ENCODE measurements at places on chromosomes 3 and 15. TPM values are rescaled to one million over a fixed set of nuclear protein-coding genes. Genes with fewer than 3 reads are reported as not detected.

DNA sequence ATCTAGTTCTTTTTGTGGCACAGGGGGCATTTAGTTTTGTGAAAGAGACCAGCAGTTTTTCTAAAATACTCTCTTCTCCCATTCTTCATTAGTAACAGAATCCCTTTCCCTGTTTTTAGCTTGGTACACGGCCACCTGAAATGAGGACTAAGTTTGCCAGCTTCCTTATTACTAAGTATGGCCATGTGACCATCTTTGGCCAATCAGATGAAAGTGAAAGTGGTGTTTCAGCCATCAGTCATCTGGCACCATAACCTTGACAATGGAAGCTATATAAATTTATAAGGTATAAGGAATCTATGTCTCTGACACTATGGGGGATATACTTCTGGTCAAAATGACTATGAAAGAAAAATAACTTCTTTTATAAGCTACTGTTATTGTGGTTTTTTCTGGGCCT, 570.4 kb downstream of the AGBL1 start:
- no peaks in the 10 kb centered on the region for H3K27me3 ChIP-seq
- peaks cover 8% of the 10 kb centered on the region for H3K4me1 ChIP-seq
- no peak for DNase-seq
- H3K4me3 ChIP-seq = no peak overlapping the region

Gene CTXN2
- 0.60 TPM for total RNA-seq

- no peaks in the 10 kb centered on the region for H3K36me3 ChIP-seq
- no peaks in the 10 kb centered on the region for H3K27me3 ChIP-seq
- H3K27ac ChIP-seq = no peak overlapping the region
- no peaks in the 10 kb centered on the region for H3K4me1 ChIP-seq
- DNase-seq = no peak
Observed at GRCh38 chr3:171480526-171480925, 20.3 kb upstream of the TNIK start.

Gene PRR20G
- not detected for total RNA-seq

Gene BLOC1S6
- total RNA-seq = 46.6 TPM

- H3K27ac ChIP-seq = no peak overlapping the region
- peak; percentile 66 for DNase-seq
- H3K36me3 ChIP-seq = no peaks in the 10 kb centered on the region
- no peak overlapping the region for H3K4me3 ChIP-seq
- H3K27me3 ChIP-seq = no peaks in the 10 kb centered on the region
Observed at GRCh38 chr3:166837535-166837934, 542.6 kb downstream of the ZBBX start.

- H3K27me3 ChIP-seq = no peaks in the 10 kb centered on the region
- H3K4me3 ChIP-seq = no peak overlapping the region
- H3K27ac ChIP-seq = no peak overlapping the region
- H3K36me3 ChIP-seq = no peaks in the 10 kb centered on the region
- no peak for DNase-seq
- H3K4me1 ChIP-seq = no peaks in the 10 kb centered on the region
Observed at GRCh38 chr3:46725621-46726314, 8.1 kb upstream of the PRSS50 start.

- H3K27me3 ChIP-seq = no peaks in the 10 kb centered on the region
- H3K4me3 ChIP-seq = no peak overlapping the region
- no peaks in the 10 kb centered on the region for H3K4me1 ChIP-seq
- no peak for DNase-seq
Observed at GRCh38 chr3:149898771-149899170, 71.9 kb downstream of the PFN2 start.

Gene DAZL
- total RNA-seq = 3.2 TPM

DNA sequence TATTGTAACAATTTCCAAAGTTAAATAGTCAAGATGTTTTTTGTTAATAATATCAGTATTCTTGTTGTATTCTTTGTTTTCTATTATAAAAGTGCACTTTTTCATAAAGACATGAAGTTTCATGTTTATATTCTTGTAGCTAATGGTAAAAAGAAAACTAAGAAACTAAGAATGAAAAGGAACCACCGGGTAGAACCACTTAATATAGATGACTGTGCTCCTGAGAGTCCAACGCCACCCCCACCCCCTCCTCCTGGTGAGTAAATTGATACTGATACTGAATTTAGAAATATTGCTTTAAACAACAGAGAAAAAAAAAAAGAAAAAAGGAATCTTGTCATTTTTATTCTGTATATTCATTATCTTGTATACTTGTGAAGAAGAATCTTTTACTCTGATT, 13.4 kb downstream of the DHFR2 start:
- no peak overlapping the region for H3K27ac ChIP-seq
- DNase-seq = no peak
- no peaks in the 10 kb centered on the region for H3K36me3 ChIP-seq
- no peaks in the 10 kb centered on the region for H3K4me1 ChIP-seq
- no peaks in the 10 kb centered on the region for H3K27me3 ChIP-seq
- no peak overlapping the region for H3K4me3 ChIP-seq

- no peaks in the 10 kb centered on the region for H3K27me3 ChIP-seq
- H3K27ac ChIP-seq = peak overlapping the region; percentile 99
- DNase-seq = peak; percentile 73
- peaks cover 61% of the 10 kb centered on the region for H3K4me1 ChIP-seq
- no peaks in the 10 kb centered on the region for H3K36me3 ChIP-seq
Observed at GRCh38 chr15:95284933-95285421, 1045.5 kb upstream of the NR2F2 start.

Gene UBE2E2
- 89.8 TPM for total RNA-seq

- no peaks in the 10 kb centered on the region for H3K4me1 ChIP-seq
- H3K27me3 ChIP-seq = no peaks in the 10 kb centered on the region
- H3K27ac ChIP-seq = no peak overlapping the region
- peaks cover 6% of the 10 kb centered on the region for H3K36me3 ChIP-seq
- no peak overlapping the region for H3K4me3 ChIP-seq
- no peak for DNase-seq
Observed at GRCh38 chr3:187497052-187497451, 128.9 kb downstream of the RTP4 start.

Gene PLA2G4D
- not detected for total RNA-seq

- H3K4me3 ChIP-seq = no peak overlapping the region
- DNase-seq = no peak
Observed at GRCh38 chr3:154970797-154971196, 109.3 kb upstream of the MME start.

Gene ADAMTS7
- total RNA-seq = 19.2 TPM

- H3K4me3 ChIP-seq = no peak overlapping the region
- DNase-seq = no peak
- H3K36me3 ChIP-seq = no peaks in the 10 kb centered on the region
- no peak overlapping the region for H3K27ac ChIP-seq
- H3K27me3 ChIP-seq = no peaks in the 10 kb centered on the region
Observed at GRCh38 chr3:27454461-27454860, 29.7 kb downstream of the SLC4A7 start.

DNA sequence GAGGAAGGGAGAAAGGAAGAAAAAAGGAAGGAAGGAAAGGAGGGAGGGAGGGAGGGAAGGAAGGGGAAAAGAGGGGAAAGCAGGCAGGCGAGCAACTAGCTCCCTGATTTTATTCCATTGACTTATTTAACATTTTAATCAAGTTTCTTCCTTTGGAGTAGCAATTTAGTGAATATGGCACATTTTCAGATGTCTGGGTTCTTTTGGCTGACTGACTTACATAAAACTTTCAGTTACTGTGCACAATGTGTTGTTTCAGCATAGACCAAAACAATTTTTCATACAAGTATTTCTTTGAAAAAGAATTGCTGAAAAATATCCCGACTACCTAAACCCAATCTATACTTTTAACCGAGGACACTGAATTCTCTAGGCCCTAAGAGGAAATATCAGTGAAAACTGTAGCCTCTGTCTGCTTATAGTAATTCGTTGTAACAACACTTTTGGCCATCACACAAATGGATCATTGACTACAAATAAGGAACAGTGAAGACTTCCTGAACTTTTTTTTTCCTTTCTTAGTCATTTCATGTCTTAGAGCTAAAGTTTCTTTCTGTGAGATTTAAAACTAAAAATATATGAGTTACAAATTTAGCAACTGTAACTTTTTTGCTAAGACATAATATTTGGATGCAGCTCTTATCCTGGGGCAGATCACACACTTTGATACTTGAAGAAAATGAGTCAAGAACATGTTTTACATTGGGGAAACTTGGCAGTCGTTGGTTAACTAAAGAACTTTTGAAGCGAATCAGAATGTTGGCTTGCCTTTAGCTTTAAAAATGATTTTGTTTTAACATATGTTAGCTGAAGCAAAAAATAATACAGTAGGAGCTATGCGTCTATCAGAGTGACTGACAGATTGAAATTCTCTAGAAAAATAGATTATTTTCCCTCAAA, 79.6 kb downstream of the SOX2 start:
- no peak overlapping the region for H3K27ac ChIP-seq
- no peak for DNase-seq
- peaks cover 26% of the 10 kb centered on the region for H3K4me1 ChIP-seq
- no peak overlapping the region for H3K4me3 ChIP-seq
- no peaks in the 10 kb centered on the region for H3K27me3 ChIP-seq
- no peaks in the 10 kb centered on the region for H3K36me3 ChIP-seq

GRCh38 chr3:150365132-150365604, 42.9 kb upstream of the TSC22D2 start:
- H3K27me3 ChIP-seq = no peaks in the 10 kb centered on the region
- H3K4me3 ChIP-seq = no peak overlapping the region
- DNase-seq = no peak
- no peak overlapping the region for H3K27ac ChIP-seq
- H3K4me1 ChIP-seq = peaks cover 7% of the 10 kb centered on the region

Gene SIDT1
- total RNA-seq = not detected

DNA sequence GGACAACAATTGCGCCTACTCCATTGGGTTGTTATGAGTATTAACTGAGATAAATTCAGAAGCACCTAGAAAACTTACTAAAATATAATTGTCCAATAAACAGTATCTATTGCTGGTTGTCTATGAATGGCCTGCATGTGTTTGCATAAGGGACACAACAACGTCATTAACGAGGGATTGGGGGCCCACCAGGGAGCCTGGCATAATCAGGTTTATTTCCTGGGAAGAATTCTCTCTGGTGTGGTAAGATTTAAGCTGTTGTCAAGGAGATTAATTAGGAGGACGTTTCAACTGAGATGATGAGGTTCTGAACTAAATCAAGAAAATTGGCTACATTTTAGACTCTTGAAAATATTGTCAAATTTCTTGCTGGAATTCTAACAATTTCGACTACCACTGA, 176.1 kb upstream of the CDIN1 start:
- no peaks in the 10 kb centered on the region for H3K27me3 ChIP-seq
- H3K36me3 ChIP-seq = no peaks in the 10 kb centered on the region
- peak; percentile 52 for DNase-seq
- no peak overlapping the region for H3K27ac ChIP-seq
- no peak overlapping the region for H3K4me3 ChIP-seq
- H3K4me1 ChIP-seq = peaks cover 38% of the 10 kb centered on the region

Gene C3orf20
- total RNA-seq = not detected

Gene CEMIP
- total RNA-seq = not detected

- no peaks in the 10 kb centered on the region for H3K4me1 ChIP-seq
- no peaks in the 10 kb centered on the region for H3K27me3 ChIP-seq
- no peak overlapping the region for H3K27ac ChIP-seq
- no peak for DNase-seq
- no peak overlapping the region for H3K4me3 ChIP-seq
- no peaks in the 10 kb centered on the region for H3K36me3 ChIP-seq
Observed at GRCh38 chr3:182735672-182736071, 57.6 kb upstream of the ATP11B start.

- H3K27me3 ChIP-seq = no peaks in the 10 kb centered on the region
- H3K4me1 ChIP-seq = no peaks in the 10 kb centered on the region
- H3K36me3 ChIP-seq = peaks cover 14% of the 10 kb centered on the region
- no peak overlapping the region for H3K4me3 ChIP-seq
- DNase-seq = no peak
Observed at GRCh38 chr3:128745742-128746141, 19.8 kb downstream of the RAB7A start.

GRCh38 chr3:76753599-76753998, 286.3 kb upstream of the ROBO2 start:
- DNase-seq = no peak
- no peaks in the 10 kb centered on the region for H3K36me3 ChIP-seq
- H3K27me3 ChIP-seq = no peaks in the 10 kb centered on the region
- H3K4me1 ChIP-seq = no peaks in the 10 kb centered on the region
- H3K4me3 ChIP-seq = no peak overlapping the region
- no peak overlapping the region for H3K27ac ChIP-seq

GRCh38 chr3:17995769-17996168, 253.3 kb upstream of the TBC1D5 start:
- H3K27me3 ChIP-seq = no peaks in the 10 kb centered on the region
- no peaks in the 10 kb centered on the region for H3K4me1 ChIP-seq
- no peak overlapping the region for H3K27ac ChIP-seq
- no peaks in the 10 kb centered on the region for H3K36me3 ChIP-seq

Gene TMEM207
- not detected for total RNA-seq

Gene TTLL13
- not detected for total RNA-seq

Gene DGKG
- total RNA-seq = 0.37 TPM

- no peak overlapping the region for H3K27ac ChIP-seq
- H3K4me3 ChIP-seq = peak overlapping the region; percentile 97
- H3K4me1 ChIP-seq = no peaks in the 10 kb centered on the region
- DNase-seq = no peak
- no peaks in the 10 kb centered on the region for H3K36me3 ChIP-seq
Observed at GRCh38 chr3:194632226-194632808, 902 bp downstream of the TMEM44 start.

GRCh38 chr3:52429031-52429430, 15.9 kb downstream of the SEMA3G start:
- H3K27ac ChIP-seq = no peak overlapping the region
- H3K4me1 ChIP-seq = peaks cover 15% of the 10 kb centered on the region
- H3K4me3 ChIP-seq = no peak overlapping the region
- DNase-seq = no peak
- H3K36me3 ChIP-seq = no peaks in the 10 kb centered on the region

Gene CPA3
- not detected for total RNA-seq

GRCh38 chr3:54866251-54866650, 61.6 kb downstream of the LRTM1 start:
- H3K36me3 ChIP-seq = no peaks in the 10 kb centered on the region
- DNase-seq = no peak
- no peak overlapping the region for H3K27ac ChIP-seq

DNA sequence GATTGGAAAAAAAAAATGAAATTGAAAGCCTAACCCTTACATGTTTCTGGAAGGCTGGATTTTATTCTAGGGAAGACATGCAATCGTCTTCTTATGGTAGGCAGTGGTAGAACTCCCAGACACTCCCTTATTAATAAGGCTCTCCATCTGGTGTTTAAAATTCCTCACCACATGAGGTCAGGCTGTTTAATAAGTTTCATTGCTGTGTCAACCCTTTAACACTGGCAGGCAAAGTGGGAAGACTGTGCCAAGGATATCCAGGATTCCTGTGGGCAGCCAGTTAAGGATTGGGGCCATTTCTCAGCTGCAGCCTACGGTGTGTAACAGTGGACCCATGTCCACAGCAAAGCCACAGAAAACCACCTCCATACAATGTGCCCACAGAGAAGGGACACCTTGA, 225.5 kb upstream of the CHRM5 start:
- no peak for DNase-seq
- no peaks in the 10 kb centered on the region for H3K27me3 ChIP-seq
- H3K36me3 ChIP-seq = no peaks in the 10 kb centered on the region
- H3K4me3 ChIP-seq = no peak overlapping the region
- no peak overlapping the region for H3K27ac ChIP-seq
- no peaks in the 10 kb centered on the region for H3K4me1 ChIP-seq

Gene RASSF1
- 13.7 TPM for total RNA-seq

GRCh38 chr15:80923668-80924067, 66.0 kb downstream of the MESD start:
- H3K4me1 ChIP-seq = no peaks in the 10 kb centered on the region
- no peak for DNase-seq
- H3K36me3 ChIP-seq = no peaks in the 10 kb centered on the region
- H3K27ac ChIP-seq = no peak overlapping the region
- H3K4me3 ChIP-seq = no peak overlapping the region

Gene NCK1
- 28.3 TPM for total RNA-seq

Data from neural progenitor cell (in vitro differentiated cells).